ENCODE measurements at places on chromosomes 5 and 9.

DNA sequence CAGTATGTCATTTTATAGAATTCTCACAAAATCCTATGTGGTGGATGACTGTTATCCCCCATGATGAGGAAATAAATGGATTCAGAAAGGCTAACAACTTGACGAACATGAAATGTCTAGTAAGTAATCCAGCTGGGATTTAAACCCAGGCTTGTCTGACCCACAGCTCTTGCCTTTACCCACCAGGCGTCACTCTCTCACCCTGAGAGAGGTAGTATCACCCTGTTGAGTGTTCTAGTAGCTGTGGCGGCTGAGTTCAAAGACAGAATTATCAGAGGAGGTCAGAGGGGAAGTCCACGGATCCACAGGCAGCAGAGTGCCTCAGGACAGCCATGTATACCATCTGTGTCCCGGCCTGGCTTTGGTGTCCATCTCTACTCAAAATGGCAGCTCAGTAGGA is 113.8 kb downstream of the ZNF462 start:
- no peak for DNase-seq

- no peak for DNase-seq
Observed at GRCh38 chr5:127988146-127988760, 95.3 kb upstream of the SLC12A2 start.

GRCh38 chr5:14109041-14109747 is 33.9 kb upstream of the TRIO start:
- no peak for DNase-seq

DNA sequence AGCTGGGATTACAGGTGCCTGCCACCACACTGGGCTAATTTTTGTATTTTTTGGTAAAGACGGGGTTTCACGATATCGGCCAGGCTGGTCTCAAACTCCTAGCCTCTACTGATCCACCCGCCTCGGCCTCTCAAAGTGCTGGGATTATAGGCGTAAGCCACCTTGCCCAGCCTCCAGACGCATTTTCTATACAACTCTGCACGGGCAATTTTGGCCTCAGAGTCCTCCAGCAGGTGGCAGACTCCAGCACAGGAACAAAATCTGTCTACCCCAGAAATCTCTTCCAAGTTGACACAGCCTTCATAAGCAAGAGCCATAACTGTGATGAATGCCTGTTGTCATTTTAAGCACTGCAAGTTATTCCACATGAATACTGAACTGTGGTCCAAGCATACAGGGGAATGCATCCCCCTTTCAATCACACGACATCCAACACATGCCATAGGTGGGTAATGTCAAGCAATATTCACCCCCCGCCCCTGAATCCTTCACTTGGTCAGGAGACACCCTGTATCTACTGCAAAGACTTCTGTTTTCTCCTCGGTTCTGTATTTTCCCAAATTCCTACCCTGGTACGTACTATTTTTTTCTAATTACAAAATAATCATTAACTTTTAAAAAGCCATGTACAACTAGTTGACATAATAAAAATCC is 50.8 kb downstream of the ALDH7A1 start:
- DNase-seq = no peak

DNA sequence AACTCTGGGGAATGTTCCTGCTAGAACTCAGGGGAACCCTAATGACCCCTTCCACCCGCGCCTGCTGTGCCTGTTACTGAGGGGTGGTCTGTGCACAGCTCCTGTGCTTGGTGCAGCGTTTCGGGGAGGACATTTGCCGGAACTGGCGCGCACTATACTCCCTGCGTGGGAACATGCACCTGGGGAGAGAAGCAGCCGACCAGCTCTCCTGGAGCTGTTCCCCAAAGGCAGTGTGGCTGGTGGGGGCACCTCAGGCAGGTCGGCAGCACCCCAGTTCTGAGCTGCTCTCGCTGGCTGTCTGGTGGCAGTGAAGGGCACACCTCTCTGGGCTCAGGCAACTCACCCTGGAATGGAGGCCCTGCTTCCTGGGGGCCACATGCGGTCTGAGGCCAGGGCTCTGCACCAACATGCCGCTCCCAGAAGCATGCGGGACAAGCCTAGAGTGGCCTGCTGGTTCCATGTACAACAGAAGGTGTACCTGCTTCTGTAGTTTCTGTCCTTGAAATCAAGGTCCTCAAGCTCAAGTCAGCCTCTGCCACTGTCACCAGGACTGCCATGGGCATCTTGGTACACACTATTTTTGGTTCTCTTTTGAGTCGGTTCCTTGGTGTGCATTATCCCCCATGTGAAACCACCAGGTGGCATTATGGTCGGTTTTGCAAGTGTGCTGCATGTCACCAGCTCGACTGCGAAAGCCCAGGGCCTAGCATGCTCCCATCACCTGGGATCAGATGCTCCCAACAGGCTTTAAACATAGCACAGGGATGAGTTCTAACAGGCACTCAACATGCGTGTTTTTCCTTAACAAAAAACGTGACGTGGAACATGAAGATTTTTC is 7.8 kb upstream of the MRNIP start:
- DNase-seq = no peak

GRCh38 chr5:76303921-76304320 is 99.2 kb upstream of the IQGAP2 start:
- DNase-seq = no peak

GRCh38 chr5:155727512-155728145 is 599.3 kb upstream of the SGCD start:
- no peak for DNase-seq

DNA sequence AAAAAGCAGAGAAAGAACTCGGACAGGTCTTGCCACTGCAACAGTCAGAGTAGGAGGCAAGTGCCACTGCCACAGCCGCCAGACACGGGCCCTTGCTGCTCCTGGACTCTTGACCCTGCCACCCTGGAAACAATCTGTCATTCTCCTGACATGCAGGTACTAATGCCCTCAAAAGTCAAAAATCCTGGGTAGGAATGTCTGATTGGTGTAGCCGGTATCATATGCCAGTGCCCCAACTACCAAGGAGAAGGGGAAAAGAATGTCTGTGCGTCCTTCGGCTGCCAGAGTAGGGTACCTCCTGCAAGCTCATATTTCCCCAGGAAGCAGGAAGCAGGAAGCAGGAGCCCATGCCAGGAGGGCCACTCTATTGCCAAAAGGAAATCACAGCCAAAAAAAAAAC is 30.5 kb upstream of the F2RL1 start:
- DNase-seq = no peak

DNA sequence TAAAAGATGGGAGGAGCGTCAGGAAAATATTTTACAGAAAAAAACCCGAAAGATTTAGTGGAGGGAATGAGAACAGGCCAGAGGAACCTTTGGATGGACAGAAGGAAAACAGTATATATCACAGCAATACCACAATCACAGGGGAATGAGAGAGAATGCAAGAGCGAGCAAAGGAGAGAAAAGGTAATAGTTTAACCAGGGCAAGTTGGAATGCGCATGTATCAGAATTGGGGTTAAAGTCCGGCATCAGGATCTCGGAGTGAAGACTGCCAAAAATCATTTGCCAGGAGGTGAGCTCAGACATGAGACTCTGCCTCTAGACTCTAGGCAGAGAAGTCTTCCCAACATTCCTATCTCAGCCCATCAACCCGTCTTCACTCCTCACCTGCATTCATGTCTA is 36.8 kb downstream of the PCDHGC5 start:
- DNase-seq = no peak

- no peak for DNase-seq
Observed at GRCh38 chr9:130448771-130449603, 4.2 kb downstream of the ASS1 start.

DNA sequence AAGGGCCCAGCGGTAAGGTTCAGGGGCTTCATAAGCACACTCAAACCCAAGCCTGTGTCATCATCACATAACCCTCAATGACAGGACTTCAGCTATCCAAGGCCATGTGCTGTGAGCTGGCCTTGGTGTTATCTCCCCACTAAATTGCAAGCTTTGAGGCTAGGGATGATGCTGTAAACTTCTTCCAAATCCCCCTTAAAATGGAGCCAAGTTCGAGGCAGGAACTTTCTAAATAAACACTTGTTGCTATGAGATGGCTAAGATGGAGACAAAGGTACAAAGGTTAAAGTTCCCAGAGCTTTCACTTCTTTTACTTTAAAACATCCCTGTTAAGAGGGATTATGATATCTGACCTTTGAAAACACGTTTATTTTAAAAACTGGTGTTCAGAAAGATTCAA is 123.6 kb downstream of the MYO10 start:
- DNase-seq = no peak

- DNase-seq = no peak
Observed at GRCh38 chr5:29897916-29898315, 1295.6 kb upstream of the CDH6 start.

GRCh38 chr5:16538006-16538405 is 72.4 kb upstream of the ZNF622 start:
- DNase-seq = no peak

GRCh38 chr5:122463221-122463620 is 151.2 kb downstream of the SNCAIP start:
- no peak for DNase-seq

- no peak for DNase-seq
Observed at GRCh38 chr9:131697908-131698617, 41.8 kb downstream of the RAPGEF1 start.

- no peak for DNase-seq
Observed at GRCh38 chr5:80540691-80541090, 29.4 kb downstream of the ANKRD34B start.

DNA sequence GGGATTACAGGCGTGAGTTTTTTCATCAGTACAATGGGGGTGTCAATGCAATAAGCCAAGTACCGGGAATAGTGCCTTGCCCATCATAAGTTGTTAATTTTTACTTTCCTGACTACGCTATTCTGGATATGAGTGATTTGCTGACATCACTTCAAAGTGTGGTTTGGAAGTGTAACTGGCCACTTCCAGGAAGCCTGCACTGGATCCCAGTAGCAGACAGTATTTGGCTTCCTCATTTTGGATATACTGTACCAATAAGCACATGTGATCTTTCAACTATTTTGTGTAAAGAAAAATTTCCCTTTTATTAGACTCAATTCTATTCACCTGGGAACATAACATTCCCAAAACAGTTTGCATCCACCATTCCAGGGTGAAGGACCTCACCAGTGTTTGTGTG is 417.7 kb upstream of the KLF4 start:
- no peak for DNase-seq

DNA sequence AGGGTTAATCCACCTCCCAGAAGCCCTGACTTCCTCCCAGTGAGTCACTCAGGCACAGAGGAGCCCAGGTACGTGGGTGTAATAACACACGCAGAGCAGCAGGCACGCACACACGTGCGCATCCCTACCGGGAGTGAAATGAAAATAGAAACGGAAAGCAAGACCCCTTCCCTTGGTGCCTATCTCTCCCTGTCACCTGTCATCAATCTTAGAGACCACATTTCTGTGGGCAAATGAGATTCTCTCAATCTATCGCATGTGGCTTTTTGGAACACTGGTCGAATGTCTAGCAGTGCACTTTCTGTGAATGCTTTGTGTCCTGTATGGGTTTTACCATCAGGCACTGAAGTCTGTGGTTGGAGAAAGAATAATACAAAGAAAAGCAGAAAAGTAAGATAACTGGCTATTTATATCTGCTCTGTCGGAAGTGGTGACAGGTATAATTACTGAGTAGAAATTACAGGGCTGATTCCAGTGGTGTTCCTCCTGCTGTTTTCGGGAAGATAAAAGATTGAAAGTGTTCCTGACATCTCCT is 137.7 kb upstream of the GRIA1 start:
- DNase-seq = no peak

Data from breast epithelium (tissue), 4 donors.